ENCODE measurements at places on chromosomes 4 and X.
A peak's percentile ranks its signal among the peaks of the same experiment; 100 is the strongest.

- DNase-seq = no peak
These were observed 270.1 kb upstream of the INTU start for GRCh38 chr4:127362686-127363085.

DNA sequence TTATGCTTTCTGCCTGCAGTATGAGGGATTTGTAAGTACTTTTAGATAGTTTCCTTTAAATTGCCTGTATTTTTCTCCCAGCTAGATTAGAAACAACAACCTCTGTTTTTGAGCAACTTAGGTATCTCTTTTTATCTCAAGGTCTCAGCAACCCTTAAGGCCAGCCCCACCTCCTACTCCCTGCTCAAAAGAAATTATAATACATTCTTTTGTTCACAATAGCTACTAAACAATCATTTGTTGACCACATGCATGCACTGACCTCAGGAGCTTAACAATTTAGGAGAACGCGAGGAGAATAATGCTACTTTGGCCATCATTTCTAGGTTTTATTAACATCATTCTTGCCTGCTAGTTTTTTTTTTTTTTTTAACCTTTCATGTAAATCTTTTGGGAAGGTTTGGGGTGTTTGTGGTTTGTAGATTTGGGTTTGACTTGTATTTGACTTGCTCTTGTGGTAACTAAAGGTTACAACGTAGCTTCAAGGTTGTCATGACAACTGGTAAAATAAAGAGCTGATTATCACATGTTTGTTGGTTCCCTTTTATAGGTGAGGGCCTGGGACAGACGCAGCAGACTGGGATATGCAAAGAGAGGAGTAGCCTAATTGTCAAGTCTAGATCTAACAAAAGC lies 145.4 kb upstream of the PLAC1 start:
- DNase-seq = no peak

- peak; percentile 30 for DNase-seq
These were observed 17.8 kb upstream of the ZNF827 start for GRCh38 chr4:145956288-145956890.

- DNase-seq = no peak
These were observed 206.8 kb downstream of the PDGFC start for GRCh38 chr4:156764846-156765245.

GRCh38 chr4:40357738-40358137 lies 22.6 kb downstream of the CHRNA9 start:
- no peak for DNase-seq

DNA sequence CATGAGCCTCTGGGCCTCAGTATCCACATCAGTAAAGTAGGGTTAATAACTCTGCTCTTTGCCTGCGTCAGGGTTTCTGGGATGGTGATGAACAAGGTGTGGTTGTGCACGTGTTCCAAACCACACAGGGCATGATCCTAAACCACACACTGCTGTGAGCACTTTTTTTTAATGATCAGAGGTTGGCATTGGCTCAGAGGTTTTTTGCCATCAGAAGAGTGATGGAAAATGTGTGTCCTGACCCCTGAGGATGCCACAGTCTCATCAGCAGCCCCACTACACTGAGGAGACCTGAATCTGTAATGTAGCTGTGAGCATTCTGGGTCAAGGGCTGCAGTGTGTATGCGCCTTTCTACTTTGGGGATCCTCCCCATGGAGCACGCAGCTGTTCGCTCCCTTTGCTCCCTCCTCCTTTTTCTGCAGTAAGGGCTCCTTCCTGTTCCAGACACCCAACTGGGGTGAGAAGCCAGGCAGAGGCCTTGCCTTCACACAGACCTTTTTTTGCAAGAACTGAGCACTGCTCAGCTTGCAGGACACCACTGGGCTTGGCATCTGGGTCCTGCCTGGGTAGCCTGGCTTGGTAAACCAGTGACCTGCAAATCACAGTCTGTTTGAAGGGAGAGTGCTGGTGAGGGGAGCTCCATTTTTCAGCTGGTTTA lies 87.5 kb downstream of the MAMLD1 start:
- no peak for DNase-seq

DNA sequence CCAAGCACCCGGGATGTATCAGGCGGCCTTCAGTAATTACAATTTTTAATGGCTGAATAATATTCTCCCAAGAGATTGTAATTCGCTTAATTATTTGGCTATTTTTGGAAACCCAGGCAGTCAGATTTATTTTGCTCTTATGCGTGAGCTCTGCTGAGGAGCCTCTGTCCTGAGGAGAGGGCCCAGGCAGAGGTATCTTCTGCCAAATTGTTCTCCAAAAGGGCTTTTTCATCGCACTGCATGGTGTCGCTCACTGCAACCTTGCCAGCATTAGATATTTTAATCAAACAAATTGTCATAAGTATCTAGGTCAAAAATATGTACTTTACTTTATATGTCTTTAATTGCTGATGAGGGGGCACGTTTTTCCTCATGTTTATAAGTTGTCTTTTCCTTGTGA lies 5.8 kb downstream of the ATP2B3 start:
- no peak for DNase-seq

- no peak for DNase-seq
These were observed 7.1 kb downstream of the CNGA2 start for GRCh38 chrX:151741606-151742005.

DNA sequence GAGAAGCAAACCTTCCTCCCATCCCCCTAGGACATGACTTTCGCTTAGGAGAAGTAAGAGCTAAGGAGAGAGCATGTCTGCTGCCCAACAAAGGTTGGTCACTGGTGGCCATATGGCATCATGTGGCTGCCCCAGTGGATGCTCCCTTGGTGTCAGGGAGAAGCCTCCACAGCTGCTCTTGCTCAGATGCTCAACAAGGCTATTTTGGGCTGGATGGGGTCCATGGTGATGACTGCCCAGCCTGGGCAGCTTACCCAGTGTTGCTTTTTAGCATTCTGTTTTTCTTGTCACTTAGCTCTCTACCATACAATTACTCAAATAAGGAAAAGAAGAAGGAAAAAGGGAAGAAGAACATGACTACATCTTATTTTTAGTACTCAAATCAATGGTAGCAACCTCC lies 48.9 kb upstream of the PPARGC1A start:
- no peak for DNase-seq

- no peak for DNase-seq
These were observed 167.8 kb downstream of the ZNF330 start for GRCh38 chr4:141388481-141388880.

DNA sequence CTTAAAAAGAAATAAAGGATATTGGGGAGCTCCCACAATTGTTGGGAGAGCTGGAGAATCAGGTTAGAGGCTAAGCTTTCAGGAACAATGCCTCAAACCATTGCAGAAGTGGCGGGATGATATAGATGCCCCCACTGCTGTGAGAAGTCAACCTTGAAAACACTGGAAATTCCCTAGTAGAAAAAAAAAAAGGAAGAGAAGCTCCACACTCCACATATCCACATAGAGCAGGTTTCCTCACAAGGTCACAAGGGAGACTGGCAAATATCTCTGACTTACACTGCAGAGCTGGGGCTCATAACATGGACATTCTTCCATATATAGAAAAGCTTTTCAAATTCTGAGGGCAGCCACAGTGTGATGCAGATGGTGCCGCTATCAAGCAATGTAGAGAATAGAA lies 22.7 kb upstream of the OGT start:
- no peak for DNase-seq

DNA sequence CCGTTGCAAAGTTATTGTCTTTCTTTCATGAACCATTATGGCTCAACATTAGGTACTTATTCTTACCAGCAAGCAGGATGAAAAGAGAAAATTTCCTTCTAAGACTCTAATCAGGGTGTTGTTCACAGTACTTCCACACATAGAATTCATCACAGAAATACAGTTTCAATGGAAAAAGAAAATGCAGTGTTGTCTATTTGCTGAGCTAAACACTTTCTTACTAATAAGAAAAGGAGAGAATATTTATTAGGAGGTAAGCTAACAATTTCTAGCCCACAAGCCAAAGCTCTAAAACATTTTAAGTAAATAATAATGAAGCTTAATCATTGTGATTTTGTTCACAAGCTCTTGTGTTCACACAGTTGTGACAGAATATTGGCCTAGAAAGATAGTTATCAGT lies 1772.8 kb upstream of the PCDH7 start:
- DNase-seq = no peak

- peak; percentile 39 for DNase-seq
These were observed 9.9 kb downstream of the TNIP2 start for GRCh38 chr4:2745981-2746806.

DNA sequence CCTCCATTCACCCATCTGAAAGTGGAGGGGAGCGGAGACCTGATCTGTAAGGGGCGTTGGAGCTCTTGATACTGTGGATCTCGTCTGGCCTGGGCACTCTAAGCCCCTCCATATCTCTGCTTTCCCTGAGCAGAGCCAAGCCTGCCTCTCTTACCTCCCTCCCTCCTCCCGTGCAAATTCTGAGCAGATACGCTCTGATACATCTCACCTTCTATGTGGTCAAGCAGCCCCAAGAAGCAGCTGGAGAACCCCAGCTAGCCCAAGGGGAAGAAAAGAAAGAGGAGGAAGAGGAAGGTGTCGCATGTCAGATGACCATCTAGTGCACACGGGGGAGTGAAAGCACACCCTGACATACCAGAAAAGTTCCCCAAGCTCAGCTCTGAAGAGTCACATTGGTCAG lies 1.9 kb upstream of the DGAT2L6 start:
- no peak for DNase-seq

GRCh38 chr4:11223311-11223710 lies 205.4 kb downstream of the HS3ST1 start:
- no peak for DNase-seq

DNA sequence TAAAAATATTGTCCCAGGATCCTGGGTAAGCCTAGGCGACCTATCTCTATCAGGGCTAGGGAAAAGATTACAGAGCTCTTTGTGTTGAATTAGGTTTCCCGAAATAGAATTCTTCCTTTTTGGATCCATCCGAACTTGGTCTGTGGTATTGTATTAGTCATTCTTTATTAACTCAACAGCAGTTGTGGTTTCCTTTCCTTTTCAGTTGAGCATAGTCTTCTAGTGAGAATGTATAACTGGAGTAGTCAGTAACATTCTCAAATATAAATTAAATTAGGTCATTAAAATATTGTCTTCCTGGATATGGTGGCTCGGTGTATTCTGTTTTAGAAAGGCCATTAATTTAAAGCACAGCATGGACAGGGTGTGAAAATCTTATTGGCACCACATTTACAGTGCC lies 520.4 kb downstream of the NLGN4X start:
- no peak for DNase-seq

DNA sequence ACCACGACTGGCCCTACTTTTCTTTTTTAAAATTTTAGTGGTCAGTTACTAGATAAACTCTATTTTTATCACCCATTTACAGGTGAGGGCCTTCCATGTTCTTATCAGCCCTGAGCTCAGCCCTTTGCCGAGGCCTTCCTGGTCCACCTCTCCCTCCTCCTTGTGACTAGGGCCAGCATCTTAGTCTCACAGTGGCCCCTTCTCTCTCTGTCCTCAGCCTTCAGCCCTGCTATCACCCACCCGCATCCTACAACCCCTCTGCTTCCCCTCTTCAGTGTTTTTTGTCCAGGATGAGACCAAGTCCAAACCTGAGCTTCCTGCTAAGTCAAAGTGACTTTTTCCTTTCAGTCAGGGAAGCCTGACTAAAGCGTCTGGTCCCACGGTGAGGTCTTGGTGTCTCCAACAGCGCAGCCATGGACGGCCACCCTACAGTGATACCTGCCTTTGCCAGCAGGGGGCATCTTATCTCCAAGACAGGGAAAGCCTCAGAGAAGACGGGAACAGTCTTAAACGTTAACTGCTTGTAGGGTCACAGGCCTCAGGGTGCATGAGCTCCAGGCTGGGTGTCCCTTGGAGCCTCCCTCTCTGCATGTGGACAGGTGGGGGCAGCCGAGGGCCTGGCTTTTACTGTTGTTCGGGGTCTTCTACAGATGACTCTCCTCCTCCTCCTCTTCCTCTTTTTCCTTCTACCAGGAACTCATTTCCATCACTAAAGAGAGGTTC lies 11.7 kb upstream of the GAGE10 start:
- DNase-seq = peak; percentile 66

DNA sequence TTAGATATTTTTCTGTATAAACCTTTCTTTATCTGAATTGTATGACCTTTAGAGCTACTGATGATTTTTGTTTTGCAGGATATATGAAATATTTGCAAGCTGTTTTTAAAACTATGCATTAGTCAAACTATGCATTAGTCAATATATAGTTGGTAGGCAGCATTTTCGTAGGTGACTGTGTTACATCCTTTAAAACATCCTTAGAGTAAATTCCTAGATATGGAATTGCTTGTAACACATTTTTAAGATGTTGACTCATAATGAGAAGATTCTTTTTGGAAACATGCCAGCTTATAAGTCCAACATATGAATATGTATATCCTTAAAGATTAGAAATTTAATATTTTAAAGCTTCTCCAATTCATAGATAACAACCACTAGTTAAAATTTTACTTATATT lies 1768.5 kb downstream of the PCDH7 start:
- DNase-seq = no peak

- no peak for DNase-seq
These were observed 13.6 kb downstream of the EXOC1 start for GRCh38 chr4:55866973-55867574.

DNA sequence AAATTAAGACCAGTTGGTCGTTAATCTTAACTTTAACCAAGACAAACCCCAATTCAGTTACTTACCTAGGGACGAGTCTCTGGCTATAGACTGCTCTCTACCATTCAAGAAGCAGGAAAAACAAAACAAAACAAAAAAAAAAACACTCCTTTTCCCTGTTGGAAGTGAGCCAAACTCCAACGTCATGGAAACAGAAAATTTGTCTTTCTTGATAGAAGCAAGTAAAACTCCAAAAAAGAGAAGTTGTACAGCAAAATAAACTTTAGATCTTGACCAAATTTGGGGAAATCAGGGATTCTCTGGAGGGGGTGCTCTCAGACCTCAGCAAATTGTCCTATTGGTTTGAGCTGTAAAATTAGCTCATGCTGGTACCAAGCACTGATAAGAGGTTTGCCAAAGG lies 3.7 kb downstream of the CNGA1 start:
- DNase-seq = no peak

DNA sequence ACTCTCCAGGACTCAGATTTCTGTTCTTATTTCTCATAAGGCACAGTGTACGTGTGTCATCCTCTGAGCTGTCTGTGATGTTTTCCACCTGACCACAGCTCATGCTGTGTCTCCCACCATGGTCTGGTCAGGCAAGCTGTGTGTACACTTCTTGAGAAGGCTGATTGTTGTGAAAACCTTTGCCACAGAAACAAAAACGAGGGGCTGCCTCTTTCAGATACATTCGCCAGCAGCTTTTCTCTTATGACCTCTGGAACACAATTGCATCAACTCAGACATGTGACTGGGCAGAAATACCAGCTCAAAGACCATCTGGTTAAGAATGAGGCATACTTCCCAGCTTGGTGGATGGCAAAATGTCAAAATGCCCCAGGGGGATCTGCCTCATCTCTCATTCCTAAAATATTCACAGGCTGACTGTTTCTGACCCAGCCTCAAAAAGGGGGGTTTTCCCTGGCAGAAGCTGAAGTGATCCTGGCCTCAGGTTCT lies 46.1 kb downstream of the PGRMC2 start:
- DNase-seq = no peak

All from transverse colon (tissue), 4 donors.